ENCODE measurements at places on chromosomes 13 and 19. TPM values are rescaled to one million over a fixed set of nuclear protein-coding genes. Genes with fewer than 3 reads are reported as not detected.

The LRFN3 gene
- total RNA-seq: 7.3 TPM

The PRKD2 gene
- 98.8 TPM for total RNA-seq

The FLT1 gene
- 1.2 TPM for total RNA-seq

The TYROBP gene
- total RNA-seq: 0.54 TPM

The NHLRC3 gene
- 16.4 TPM for total RNA-seq

The IGFLR1 gene
- 41.7 TPM for total RNA-seq

The NCAN gene
- 0.10 TPM for total RNA-seq

DNA sequence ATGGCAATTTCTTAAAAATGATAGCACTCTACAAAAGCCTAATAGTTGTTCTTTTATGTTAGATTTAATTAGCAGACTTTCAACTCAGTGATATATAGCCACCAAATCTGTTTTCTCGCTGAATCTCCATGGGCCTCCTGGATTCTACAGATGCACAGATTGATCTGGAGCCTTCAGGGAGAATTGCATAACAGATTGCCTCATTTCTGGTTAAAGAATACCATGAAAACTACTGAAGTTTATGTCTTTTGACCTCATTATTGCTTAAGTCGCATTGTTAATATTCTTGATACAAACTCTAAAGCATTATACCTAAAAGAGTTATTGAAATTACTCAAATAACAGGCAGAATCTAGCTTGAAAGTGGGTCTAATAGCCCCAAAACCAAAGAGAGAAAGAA lies 53.7 kb upstream of the PRR20A start:
- no peak for DNase-seq

- DNase-seq: no peak
These were observed 39.3 kb upstream of the GAS6 start for GRCh38 chr13:113902986-113903775.

GRCh38 chr19:40336601-40336900 lies 11.6 kb downstream of the C19orf47 start:
- DNase-seq: no peak

GRCh38 chr19:8363803-8364771 lies at the start of gene ANGPTL4:
Gene ANGPTL4 (plus strand): TSS chr19:8364155. CDS start chr19:8364322, 167 bp downstream.
- no peak for DNase-seq

DNA sequence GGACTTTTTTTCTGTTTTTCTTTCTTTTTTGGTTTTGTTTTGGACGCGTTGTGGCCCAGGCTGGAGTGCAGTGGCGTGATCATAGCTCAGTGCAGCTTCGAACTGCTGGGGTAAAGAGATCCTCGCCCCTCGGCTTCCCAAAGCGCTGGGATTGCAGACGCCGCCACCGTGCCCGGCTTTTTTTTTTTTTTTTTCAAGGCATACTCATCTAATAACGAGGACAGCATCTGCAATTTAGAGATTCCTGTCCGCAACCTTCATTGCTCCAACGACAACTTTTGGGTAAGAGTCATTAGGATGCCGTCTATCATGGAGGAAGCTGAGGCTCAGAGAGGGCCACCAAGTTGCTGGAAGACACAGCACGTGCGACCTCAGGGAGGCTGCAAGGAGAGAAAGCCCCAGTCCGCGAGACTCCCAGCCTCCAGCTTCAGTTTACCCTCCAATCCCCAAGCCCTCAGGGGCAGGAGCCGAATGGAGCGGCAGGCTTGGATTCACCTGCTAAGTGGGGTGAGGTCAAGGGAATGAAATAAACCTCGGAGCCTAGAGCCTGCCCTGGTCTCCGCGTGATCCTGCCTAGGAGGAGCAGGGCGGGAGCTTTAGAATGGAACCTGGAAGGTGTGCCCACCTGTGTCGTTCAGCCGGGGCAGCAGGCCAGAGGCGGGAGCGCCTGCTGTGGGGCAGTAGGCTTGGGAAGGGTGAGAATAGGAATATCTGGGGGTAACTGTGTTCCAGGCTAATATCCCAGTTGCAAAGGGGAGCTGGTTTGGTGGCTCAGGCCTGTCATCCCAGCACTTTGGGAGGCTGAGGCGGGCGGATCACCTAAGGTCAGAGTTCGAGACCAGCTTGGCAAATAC lies 676 bp upstream of the POLRMT start:
- DNase-seq: no peak

- no peak for DNase-seq
These were observed 12.5 kb downstream of the NLRP8 start for GRCh38 chr19:55959996-55960675.

DNA sequence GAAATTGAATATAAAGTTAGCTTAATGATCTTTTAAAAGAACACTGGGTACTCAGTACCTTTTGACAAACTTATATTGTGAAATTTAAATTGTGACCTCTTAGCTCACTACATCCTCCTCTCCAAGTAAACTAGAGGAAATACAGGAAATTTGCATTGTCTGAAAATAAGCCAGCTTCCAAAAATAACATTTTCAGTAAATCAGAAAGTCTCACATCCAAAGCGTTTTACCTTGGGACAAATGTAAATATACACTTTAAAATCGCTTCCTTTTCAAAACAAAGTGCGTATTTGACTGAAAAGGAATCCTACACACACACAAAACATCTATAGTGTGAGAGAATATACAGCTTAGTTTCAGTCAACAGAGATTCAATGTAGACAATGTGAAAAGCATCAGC lies 2.1 kb upstream of the EFNB2 start:
- no peak for DNase-seq

DNA sequence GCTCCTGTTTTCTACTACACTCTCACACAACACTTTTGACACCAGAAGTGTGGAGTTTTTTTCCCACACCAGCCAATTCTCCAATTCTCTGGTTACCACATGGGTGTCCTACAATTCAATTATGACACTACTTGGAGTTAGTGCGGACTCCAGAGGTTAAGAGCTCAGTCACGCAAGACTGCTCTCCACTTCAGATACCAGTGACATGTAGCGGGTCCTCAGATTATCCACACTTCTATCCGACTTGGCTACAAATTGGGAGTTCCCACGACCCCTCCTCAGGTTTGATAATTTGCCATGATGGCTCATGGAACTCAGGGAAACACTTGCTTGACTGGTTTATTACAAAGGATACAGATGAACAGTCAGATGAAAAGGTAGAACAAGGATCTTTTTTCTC lies 32.9 kb downstream of the PAN3 start:
- DNase-seq: no peak

- DNase-seq: no peak
These were observed 141.3 kb downstream of the ZAR1L start for GRCh38 chr13:32173881-32174280.

DNA sequence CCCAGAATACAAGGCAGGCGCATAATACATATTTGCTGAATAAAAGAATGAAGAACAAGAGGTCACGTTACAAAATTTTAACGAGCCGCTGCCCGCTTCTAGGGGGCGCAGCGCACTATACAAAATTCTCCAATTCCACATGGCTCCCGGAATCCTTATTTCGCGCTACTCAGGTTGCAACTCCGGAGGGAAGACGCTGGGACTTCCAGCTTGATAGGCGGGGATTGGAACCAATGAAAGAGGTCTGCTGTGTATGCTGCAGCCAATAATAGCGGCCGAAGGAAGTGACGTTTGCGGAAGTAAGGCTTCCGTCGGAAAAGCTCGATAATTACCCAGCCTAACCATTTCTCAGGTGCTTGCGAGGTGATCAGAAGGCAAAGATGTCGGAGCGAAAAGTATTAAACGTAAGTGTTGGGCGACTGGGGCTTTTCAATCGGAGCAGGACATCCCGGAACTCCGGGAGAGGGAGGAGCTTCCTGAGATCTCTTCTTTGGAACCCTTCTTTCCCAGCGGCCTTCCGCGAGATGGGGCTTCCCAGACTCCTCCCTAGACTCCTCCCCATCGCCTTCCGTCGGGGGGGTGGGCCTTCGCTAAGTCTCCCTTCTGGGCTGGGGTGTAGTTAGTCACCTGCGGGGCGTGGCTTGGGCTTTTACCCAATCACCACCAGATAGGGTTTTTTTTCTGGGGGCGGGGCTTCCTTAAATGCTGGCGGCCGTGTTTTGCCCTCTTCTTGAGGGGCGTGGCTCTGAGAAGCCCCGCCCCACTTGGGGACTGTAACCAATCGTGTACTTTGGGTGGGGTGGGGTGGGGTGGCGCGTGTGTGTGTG lies at the start of gene YJU2:
TSS of gene YJU2 (plus strand) at position 314 of the 827 bp plus-strand sequence. CDS start at position 381, 67 bp downstream.
- DNase-seq: peak; percentile 94

DNA sequence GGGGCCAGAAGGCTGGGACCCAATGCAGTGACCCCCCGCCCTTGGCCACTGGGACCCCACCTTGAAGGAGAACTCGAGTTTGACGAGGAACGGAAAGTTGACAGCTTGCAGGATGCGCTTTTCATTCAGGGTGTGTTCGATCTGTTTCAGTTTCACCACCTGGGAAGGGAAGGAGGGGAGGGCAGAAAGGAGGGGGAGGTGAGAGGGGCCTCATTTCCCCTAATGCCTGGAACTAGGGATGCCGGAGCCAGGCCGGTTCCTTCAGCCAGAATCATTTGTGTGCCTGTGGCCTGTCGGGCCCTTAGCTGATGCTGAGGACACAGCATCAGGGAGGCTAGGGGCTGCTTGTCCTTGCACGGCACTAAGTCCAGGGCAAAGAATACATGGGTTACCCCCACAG lies 12.2 kb upstream of the SAMD1 start:
- DNase-seq: no peak

- DNase-seq: no peak
These were observed 3.2 kb downstream of the RASL11A start for GRCh38 chr13:27273658-27274425.

DNA sequence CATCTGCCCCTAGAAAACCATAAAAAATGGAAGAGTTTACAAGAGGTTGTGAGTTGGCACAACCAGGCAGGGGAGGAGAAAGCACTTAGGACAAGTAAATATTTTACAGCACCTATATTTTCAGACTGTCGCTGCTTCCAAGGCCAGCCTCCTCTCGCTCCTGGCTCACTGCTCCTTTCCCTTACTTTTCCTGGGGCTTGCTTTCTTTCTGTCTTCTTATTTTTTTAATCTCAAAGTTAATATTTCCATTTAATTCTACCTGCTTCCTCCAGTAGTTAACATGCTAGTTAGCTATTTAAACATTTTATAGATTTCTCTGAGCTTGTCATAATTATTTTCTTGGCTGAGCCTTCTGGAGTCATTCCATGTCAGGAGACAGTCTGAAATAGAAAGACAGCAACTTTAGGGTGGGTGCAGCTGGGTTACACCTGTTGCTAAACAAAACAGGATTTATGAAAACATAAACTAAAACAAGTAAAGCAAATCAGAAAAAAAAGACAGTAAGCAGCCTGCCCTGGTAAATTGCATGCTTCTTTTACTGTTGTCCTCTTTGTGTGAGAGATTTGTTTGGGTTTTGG lies 330.1 kb downstream of the DLEU7 start:
- no peak for DNase-seq

DNA sequence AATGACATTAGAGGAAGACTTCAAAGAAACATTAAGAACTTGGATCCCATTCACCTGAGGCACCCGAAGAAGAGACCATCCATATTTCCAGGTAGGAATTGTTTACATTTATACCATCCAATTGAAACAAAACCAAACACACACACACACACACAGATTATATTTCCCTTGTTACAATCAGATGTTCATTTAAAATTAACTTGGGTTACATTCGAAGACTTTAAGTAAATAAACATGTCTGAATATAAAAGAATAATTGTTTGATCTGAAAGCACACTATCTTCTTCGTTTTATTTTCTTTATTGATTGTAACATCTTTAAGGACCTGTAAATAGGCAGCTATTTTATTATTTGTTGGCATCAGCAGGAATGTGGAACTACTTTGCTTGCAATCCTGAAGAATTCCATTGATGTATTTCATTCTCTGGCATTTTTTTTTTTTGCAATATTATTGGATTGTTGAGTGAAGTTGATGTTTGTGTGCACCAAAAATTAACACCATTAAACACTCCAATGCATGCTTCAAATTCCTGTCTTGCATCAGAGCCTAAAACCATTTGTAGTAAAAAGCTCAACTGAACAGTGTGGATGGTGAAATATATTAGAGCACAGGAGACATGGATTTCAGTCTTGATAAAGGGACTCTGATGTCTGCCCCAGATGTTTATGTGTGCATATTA lies 85.3 kb upstream of the FRY start:
- no peak for DNase-seq

GRCh38 chr19:49453013-49453756 lies at the start of gene ALDH16A1:
Gene ALDH16A1 (plus strand): TSS chr19:49453225. CDS start chr19:49453332, 107 bp downstream.
- peak; percentile 88 for DNase-seq
